Trophoblast cell (in vitro differentiated cells and primary cell): ENCODE measurements at places on chromosomes 7 and 10.

- DNase-seq, result no peak
Measured at GRCh38 chr7:27532314-27532713, 130.4 kb downstream of the HIBADH start.

- DNase-seq, result peak; percentile 85
Measured at GRCh38 chr10:27646194-27646593, 99.4 kb downstream of the MKX start.

- no peak for DNase-seq
Measured at GRCh38 chr10:123858077-123858681, 33.4 kb downstream of the CPXM2 start.

DNA sequence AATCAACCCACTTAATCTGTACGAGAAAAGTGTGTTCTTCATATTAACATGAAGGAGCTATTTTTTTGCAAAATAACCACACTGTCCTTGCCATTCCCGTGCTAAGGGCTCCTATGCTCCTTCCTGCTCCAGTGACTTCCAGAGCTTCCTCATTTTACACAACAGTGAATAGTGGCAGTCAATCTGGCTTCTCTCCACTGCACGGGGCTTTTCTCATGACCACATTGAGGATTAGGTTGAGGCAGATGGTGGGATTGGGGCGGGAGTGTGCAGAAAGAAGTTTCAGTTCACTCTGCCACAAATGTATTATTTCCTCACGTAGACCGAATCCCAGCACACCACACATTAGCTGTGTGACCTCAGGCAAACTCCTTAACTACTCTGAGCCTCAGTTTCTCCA is 235.1 kb downstream of the ARHGAP12 start:
- no peak for DNase-seq

GRCh38 chr10:116201011-116201410 is 72.0 kb downstream of the GFRA1 start:
- no peak for DNase-seq

GRCh38 chr10:120431251-120431651 is 25.8 kb upstream of the PLPP4 start:
- DNase-seq, result no peak

- DNase-seq, result no peak
Measured at GRCh38 chr7:106982415-106982814, 62.1 kb upstream of the PRKAR2B start.
